ENCODE measurements at places on chromosomes 1 and 21.

DNA sequence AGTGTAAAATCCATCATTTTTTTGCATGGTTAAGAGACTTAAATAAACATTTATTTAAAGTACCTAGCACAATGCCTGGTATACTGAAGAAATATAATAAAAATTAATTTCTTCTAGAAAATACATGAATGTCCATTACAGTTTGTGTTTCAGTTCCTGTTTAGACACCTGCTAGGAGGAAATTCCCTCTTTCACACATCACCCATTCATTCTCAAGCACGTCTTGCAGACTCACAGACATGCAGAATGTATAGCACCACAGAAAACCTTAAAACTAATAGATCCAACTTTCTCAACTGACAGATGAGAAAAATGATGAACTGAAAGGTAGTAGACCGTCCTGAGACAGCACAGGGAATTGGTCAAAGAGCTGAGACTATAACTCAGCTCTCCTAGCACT lies 172.2 kb upstream of the C8B start:
- no peak for DNase-seq

DNA sequence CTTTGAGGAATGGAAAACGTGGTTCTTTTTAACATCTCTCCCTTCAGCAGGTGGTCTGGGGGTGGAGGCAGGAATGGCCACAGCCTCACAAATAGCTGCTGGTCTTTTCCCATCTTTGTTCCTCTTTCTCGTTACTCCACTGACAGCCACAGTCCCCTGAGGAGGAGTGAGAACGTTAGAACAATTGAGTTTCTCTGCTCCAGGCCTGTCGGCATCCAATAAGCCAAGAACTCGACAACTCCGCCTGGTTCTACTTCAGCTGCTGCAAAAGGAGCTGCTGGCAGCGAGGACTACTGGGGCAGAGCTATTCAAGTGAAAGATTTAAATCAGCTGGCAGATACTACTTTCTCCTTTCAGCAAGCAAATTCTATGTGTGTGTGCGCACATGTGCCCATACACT lies 169.5 kb upstream of the GALNT2 start:
- DNase-seq: no peak

GRCh38 chr1:159955456-159955855 lies 1.4 kb upstream of the SLAMF9 start:
- no peak for DNase-seq

- no peak for DNase-seq
Measured at GRCh38 chr21:37230632-37231248, 36.4 kb downstream of the VPS26C start.

DNA sequence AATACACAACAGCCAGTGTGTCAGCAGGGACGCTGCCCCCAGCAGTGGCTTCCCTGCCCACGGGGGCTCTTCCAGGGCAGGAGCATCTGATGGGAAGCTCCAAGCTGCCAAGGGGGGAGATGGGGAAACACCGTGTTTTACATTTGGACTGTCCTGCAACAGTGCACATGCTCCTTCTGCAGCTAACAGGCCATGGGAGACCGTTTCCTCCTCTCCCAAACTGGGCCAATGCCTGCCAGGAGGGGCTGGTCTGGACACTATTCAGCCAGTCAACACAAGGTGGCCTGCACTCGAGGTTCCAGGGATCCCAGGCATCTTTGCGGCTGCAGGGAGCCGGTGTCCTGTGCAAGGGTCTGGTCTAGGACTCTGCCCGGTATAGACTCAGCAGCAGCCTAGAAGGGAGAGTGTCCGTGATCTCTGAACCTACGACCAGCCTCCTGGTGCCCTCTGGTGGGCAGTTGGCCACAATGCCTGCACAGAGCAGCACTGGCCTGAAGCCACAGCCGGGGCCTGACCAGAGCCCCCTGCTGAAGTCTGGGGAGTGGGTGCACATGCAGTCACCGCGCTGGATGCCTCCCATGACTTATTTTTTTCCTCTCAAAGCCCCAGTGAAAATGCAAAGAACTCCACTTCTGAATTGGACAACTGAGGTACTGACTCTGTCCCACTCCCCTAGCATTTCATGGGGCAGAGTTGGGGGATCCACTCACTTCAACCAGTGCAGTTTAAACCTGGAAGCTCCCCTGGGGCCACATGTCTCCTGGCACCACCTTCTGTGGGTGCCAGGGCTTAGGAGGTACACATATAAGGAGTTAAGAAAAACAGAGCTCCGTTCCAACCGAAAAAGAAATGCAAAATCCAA lies 33.3 kb downstream of the RCC2 start:
- DNase-seq: peak; percentile 46

DNA sequence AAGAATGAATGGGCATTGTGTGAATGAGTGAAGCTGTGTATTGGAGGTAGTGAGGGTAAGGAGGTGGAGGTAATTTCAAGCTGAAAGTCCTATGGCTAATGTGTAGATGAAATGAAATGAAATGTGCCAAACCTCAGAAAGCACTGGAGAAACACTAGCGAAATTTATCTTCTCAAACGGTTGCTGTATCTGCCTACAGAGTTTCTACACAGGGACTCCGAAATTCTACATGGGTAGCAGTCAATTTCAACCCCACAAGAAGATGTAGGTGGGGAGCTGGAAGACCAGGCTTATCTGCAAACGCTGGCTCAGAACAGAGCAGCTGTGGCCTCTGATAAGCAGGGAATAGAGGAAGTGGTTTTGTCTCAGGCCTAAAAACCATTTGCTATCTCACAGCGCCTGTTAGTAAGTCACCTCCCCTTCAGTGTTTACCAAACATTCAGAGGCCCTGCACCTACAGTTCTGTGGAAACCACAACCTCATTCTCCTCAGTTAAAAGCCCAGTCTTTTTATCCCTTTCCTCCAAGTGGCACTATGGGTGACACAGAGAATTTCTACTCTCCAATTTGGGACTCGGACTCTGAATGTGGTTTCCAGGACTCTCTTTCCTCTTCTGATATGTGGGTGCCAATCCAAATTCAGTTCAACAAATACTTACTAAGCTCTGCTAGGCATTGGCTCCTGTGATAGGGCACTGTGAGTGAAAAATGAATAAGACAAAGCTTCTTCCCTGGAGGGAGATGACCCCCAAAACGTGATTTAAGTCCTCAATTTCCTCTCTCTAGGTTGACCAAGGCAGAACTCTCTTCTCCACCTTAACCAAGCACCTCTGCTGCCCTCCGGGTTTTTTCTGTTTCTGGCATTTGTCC lies 17.2 kb upstream of the SLAMF6 start:
- DNase-seq: no peak

- no peak for DNase-seq
Measured at GRCh38 chr1:15684042-15684461, at the start of gene PLEKHM2. Gene PLEKHM2, plus strand, starts transcription at chr1:15684320. Its CDS starts 239 bp downstream, at chr1:15684559.

All from brain microvascular endothelial cell (primary cell).